ENCODE measurements at places on chromosomes 12 and 14. TPM values are rescaled to one million over a fixed set of nuclear protein-coding genes. Genes with fewer than 3 reads are reported as not detected.

- peak overlapping the region; percentile 74 for H3K4me3 ChIP-seq
- peak overlapping the region; percentile 96 for H3K27ac ChIP-seq
- H3K27me3 ChIP-seq = peaks cover 9% of the 10 kb centered on the region
Measured at GRCh38 chr12:110670161-110670701, 18.7 kb downstream of the HVCN1 start.

DNA sequence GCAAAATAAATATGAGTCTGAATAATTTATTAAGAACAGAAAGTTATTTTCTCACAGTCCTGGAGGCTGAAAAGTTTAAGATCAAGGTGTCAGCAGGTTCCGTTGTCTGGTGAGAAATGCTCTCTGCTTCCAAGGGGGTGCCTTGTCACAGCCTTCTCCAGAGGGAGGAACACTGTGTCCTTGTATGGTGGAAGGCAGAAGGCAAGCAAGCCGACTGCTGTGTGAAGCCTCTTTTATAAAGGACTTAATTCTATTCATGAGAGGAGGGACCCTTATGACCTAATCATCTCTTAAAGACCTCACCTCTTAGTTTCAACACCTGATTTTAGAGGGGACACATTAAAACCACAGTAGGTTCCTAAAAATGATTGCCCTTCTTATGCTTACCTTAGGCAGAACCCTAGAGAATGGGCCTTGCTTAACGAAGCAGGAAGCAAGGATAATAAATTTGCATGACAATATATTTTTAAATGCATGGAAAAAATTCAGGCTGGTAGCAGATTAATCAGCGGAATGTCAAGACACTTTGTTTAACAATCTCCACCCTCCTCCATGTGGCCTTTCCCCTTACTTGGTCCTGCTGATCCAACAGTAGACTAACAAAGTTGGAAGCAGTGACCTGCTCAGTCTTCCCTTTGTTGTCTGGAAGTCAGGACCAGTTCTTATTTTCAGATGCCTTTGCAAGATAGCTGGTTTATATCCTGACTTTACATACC is 154.9 kb downstream of the DYRK2 start:
- DNase-seq = no peak
- H3K4me3 ChIP-seq = no peak overlapping the region
- no peak overlapping the region for H3K27ac ChIP-seq
- no peaks in the 10 kb centered on the region for H3K36me3 ChIP-seq

GRCh38 chr12:28941248-28941647 is 207.8 kb upstream of the FAR2 start:
- no peaks in the 10 kb centered on the region for H3K4me1 ChIP-seq
- peaks cover 3% of the 10 kb centered on the region for H3K27me3 ChIP-seq
- H3K27ac ChIP-seq = no peak overlapping the region

DNA sequence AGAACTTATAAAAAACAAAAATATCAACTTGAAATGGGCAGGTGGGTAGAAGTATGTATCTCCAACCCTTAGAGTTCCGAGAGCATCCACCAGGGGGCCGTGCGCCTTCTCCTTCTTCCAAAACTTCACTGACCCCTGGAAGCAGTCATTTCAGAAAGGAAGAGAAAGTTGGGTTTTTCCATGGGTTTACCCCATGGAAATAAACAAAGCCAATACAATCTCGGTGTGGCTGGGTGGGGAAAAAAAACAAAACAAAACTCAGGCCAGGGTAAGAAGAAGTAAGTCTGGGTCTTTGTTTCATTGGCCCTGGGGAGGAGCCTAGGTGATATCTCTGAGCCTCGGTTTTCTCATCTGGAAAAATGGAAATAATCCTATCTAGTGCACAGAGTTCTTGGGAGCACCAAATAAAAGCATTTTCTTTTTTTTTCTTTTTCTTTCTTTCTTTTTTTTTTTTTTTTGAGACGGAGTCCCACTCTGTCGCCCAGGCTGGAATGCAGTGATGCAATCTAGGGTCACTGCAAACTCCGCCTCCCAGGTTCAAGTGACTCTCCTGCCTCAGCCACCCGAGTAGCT is 33.6 kb upstream of the HNF1A start:
- H3K27ac ChIP-seq = no peak overlapping the region
- peak; percentile 46 for DNase-seq
- no peaks in the 10 kb centered on the region for H3K36me3 ChIP-seq
- H3K4me1 ChIP-seq = no peaks in the 10 kb centered on the region
- peaks cover 3% of the 10 kb centered on the region for H3K27me3 ChIP-seq
- no peak overlapping the region for H3K4me3 ChIP-seq

- no peak overlapping the region for H3K4me3 ChIP-seq
- H3K27ac ChIP-seq = no peak overlapping the region
- DNase-seq = no peak
- H3K36me3 ChIP-seq = no peaks in the 10 kb centered on the region
Measured at GRCh38 chr12:101527682-101528081, 52.5 kb downstream of the SPIC start.

- H3K4me3 ChIP-seq = no peak overlapping the region
- H3K27ac ChIP-seq = no peak overlapping the region
- DNase-seq = no peak
- H3K4me1 ChIP-seq = no peaks in the 10 kb centered on the region
- H3K27me3 ChIP-seq = peaks cover 5% of the 10 kb centered on the region
Measured at GRCh38 chr14:101109347-101109638, 205.8 kb upstream of the RTL1 start.

DNA sequence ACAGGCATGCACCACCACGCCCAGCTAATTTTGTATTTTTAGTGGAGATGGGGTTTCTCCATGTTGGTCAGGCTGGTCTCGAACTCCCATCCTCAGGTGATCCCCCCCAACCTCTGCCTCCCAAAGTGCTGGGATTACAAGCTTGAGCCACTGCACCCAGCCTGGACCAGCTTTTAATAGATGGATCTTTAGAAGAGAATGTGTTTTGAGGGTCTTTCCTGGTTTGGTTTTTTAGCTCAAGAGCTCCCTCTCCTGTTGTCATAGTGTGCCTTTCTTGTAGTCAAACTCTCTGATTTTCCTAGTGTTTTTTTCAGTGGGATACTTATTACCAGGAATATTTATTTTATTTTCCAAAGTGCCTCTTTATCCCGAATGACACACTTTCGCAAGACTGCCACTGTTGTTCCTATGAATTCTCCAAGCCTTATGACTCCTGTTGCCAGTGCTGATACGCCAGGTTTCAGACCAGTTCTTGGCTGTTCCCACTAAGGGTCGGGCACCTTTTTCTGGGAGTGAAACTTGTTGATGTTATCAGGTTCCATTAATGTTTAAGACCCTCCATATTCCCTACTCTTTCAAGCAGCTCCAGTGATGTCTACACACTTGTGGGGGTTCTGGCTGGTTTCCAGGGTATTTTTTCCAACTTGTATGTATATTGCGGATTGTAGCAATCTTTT is 31.5 kb upstream of the LIMA1 start:
- H3K27me3 ChIP-seq = no peaks in the 10 kb centered on the region
- no peaks in the 10 kb centered on the region for H3K4me1 ChIP-seq
- DNase-seq = no peak
- H3K27ac ChIP-seq = no peak overlapping the region

GRCh38 chr12:94948232-94948810 is 55.2 kb downstream of the NDUFA12 start:
- no peak overlapping the region for H3K27ac ChIP-seq
- H3K4me1 ChIP-seq = peaks cover 29% of the 10 kb centered on the region
- H3K27me3 ChIP-seq = peaks cover 13% of the 10 kb centered on the region
- no peak overlapping the region for H3K4me3 ChIP-seq

- H3K4me3 ChIP-seq = no peak overlapping the region
- no peak for DNase-seq
- no peaks in the 10 kb centered on the region for H3K4me1 ChIP-seq
Measured at GRCh38 chr14:64012003-64012402, 159.2 kb downstream of the SYNE2 start.

GRCh38 chr12:55499231-55499630 is 7.1 kb downstream of the OR6C68 start:
- peaks cover 4% of the 10 kb centered on the region for H3K27me3 ChIP-seq
- no peaks in the 10 kb centered on the region for H3K4me1 ChIP-seq
- no peak overlapping the region for H3K27ac ChIP-seq
- no peak for DNase-seq

DNA sequence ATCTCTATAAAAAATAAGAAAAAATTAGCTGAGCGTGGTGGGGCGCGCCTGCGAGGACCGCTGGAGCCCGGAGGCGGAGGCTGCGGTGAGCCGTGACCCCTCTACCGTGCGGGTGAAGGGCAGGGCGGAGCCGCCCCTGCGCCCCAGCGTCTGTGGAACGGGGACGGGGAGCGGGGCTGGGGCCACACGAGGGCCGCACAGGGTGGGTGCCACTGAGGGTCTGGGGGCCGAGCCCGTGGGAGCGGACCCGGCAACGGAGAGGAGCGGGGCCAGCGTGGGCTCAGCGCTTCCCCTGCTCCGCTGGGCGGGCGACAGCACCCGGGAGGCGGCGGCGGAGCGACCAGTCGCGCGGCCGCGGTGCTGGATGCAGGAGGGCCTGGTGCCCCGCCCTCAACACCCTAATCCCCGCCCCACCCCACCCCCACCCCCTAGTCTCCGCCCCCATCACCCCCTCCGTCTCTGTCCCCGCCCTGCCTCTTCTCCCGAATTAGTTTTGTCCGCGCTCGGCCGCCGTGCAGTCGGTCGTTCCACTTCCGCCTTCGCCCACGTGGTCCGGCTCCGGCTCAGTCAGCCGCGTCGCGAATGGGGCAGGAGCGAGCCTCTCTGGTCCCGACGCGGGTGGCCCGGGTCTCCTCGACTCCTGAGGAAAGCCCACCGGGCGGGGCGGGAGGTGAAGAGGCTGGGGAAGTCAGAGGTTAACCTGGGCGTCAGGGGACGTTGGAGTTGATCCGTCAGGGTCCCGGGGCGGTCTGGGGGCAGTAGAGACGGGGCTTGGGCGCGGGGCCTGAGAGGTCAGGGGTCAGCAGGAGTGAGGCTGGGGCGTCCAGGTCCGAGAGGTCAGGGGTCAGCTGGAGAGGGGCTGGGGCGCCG is at the start of gene PUS1:
PUS1 (plus strand) TSS at position 566 of the 870 bp plus-strand sequence. CDS start 447 bp downstream, outside the sequence.
- H3K27ac ChIP-seq = peak within 1 kb of the TSS; percentile 90
- peaks cover 16% of the 10 kb centered on the region for H3K36me3 ChIP-seq
- DNase-seq = peak; percentile 95
- H3K27me3 ChIP-seq = peaks cover 4% of the 10 kb centered on the region

- no peak for DNase-seq
- H3K4me3 ChIP-seq = no peak overlapping the region
- no peak overlapping the region for H3K27ac ChIP-seq
- no peaks in the 10 kb centered on the region for H3K27me3 ChIP-seq
Measured at GRCh38 chr14:61615743-61616523, 79.4 kb upstream of the HIF1A start.

DNA sequence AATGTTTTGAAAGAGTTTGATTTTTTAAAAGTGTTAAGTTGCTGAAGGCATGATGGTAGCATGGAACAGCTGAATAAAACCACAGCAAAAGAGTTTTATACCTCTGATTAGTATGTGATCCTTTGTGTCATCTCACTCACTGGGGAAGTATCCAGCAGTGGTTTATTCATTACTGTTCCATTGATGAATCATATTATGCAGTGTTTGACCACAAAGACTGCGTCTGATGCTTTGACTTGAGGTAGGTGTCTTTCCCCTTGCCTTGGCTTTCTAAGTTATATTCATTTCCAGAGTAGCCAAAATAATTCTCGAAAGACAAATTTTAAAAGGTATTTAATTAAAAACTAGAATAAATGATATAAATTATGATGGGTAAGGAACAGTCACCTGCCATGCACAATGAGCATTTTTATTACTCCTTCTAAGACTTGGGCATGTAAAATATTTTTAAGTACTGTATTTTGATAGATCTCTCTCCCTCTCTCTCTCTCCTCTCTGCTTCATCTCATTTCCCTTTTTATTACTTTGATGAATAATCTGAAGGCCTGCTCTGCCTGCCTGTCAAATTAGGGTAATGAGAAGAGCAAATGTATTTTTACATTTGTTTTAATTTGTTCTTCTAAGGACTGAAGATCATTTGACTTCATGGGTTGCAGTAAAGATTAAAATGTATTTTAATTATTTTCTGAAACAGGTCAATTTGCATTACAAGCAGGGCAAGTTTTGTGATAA is 164.9 kb downstream of the NAV3 start:
- H3K27ac ChIP-seq = no peak overlapping the region
- H3K36me3 ChIP-seq = no peaks in the 10 kb centered on the region
- no peaks in the 10 kb centered on the region for H3K27me3 ChIP-seq
- no peak overlapping the region for H3K4me3 ChIP-seq

- no peak for DNase-seq
- H3K4me3 ChIP-seq = no peak overlapping the region
- no peaks in the 10 kb centered on the region for H3K36me3 ChIP-seq
- no peaks in the 10 kb centered on the region for H3K4me1 ChIP-seq
Measured at GRCh38 chr12:79156846-79157463, 292.4 kb downstream of the SYT1 start.

DNA sequence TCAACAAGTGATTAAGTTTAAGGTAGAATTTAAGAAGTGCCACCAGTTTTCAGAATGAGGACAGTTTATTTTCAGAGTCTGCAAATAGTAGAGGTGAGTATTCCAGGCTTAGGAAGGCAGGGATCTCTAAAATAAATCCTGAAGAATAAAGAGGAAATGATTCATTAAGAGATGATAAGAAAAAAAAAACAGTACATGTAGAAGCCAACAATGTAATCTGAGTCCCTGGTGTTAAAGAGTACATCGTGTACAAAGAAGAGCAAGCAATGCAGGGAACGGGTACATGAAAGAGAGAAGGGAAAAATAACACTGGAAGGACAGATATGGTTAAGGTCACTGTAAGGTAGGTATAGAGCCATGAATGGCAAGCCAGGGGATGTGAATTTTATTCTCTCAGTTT is 95.2 kb upstream of the FOXG1 start:
- no peak overlapping the region for H3K4me3 ChIP-seq
- H3K27ac ChIP-seq = no peak overlapping the region
- no peaks in the 10 kb centered on the region for H3K36me3 ChIP-seq
- DNase-seq = no peak
- H3K27me3 ChIP-seq = no peaks in the 10 kb centered on the region

DNA sequence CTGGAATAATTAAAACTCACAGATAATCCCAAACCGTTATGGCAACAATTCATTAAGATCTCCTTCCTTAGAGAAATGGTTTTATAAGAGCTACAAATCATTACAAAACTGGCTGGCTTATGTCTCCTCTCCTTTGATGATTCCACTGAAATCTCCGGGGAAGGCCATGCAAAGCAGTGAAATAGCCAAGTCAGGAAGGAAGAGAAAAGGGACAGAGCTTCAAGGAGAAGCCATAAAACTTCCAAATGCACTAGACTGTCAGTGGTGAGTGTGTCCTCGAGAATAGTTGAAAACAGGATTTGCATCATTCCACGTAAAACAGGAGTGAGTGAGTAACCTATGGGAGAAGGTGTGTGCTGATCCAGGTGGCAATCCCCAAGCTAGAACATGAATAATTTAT is 330.0 kb downstream of the DIO2 start:
- no peak overlapping the region for H3K27ac ChIP-seq
- DNase-seq = no peak
- H3K36me3 ChIP-seq = no peaks in the 10 kb centered on the region
- no peaks in the 10 kb centered on the region for H3K27me3 ChIP-seq

GRCh38 chr12:55931780-55932550 is 1.0 kb downstream of the DGKA start:
- peaks cover 3% of the 10 kb centered on the region for H3K36me3 ChIP-seq
- H3K4me3 ChIP-seq = peak overlapping the region; percentile 99
- peaks cover 12% of the 10 kb centered on the region for H3K27me3 ChIP-seq
- peak; percentile 37 for DNase-seq

LACRT gene
- not detected for polyA plus RNA-seq

FOXG1 gene
- polyA plus RNA-seq = not detected

ASCL1 gene
- not detected for polyA plus RNA-seq

KERA gene
- polyA plus RNA-seq = not detected

PZP gene
- 0.22 TPM for polyA plus RNA-seq

Measured in immature natural killer cell (primary cell).